ENCODE measurements at places on chromosomes 11 and 22.

GRCh38 chr11:134513585-134514120 is 101.6 kb upstream of the B3GAT1 start:
- DNase-seq, result no peak

DNA sequence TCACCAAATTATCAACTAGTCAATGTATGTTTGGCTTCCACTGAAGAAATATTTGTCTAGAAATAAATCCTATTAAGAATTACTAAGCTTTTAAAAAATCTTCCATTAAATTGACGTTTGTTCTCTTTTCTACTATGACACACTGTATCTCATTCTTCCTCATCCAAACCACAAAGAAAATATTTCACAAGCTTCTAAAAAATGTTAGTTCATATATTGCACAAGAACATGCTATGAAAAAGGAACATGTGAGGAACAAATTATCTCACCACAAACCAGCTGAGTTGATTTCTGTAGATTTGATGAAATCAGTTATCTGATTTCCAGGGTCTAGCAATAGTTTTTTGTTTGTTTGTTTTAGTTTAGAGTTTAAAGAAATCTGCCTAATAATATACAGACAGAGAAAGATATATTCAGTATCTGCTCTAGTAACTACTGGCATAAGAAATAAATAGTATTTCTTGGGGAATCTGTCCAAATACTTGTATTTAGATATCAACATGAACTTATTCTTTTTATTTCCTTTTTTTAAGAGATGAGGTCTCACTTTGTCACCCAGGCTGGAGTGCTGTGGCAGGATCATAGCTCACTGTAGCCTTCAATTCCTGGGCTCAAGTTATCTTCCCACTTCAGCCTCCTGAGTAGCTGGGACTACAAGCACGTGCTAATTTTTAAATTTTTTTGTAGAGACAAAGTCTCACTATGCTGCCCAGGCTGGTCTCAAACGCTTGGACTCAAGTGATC is 161.7 kb downstream of the ATG16L2 start:
- DNase-seq, result no peak

DNA sequence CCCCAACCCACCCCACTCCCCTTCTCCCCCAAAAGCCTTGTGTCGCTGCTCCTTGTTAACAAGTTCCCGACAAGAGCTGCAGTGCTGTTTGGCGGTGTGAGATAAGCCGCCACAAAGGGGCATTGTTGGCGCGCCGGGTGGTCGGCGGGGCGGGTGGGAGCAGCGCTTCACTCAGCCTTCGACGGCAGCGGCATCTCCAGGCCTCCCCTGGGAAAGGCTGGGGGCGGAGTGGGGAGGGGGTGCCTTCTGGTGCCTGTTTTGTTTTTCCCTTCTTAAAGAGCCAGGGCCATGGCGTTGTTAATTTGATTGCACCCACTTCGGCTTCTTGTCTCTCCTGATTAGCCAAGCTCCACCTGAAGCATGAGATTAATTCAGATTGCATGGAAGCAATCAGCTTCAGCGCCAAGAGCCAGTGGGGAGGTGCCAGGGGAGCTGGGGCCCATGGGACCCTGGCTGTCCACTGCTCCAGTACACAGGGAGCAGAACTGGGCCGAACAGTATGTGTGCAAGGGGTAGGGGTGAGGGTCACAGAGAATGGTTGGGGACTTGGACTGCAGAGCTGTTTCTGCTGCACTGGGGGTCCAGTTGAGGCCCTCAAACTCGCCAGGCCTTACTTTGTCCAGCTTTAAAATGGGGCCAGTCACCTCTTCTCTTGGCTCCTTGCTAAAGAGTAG is 165.1 kb downstream of the CEP164 start:
- no peak for DNase-seq

- peak; percentile 31 for DNase-seq
These were observed 2.9 kb downstream of the BCR start for GRCh38 chr22:23183061-23183698.

- DNase-seq, result no peak
These were observed 187.1 kb downstream of the DBX1 start for GRCh38 chr11:19973136-19973635.

- no peak for DNase-seq
These were observed 12.5 kb downstream of the RBM4 start for GRCh38 chr11:66651016-66651415.

GRCh38 chr11:47248304-47248663 is 330 bp downstream of the ACP2 start:
- no peak for DNase-seq

- peak; percentile 69 for DNase-seq
These were observed 7.1 kb upstream of the KCNJ11 start for GRCh38 chr11:17395554-17395961.

- no peak for DNase-seq
These were observed 213.5 kb downstream of the CTTN start for GRCh38 chr11:70611821-70612220.

- no peak for DNase-seq
These were observed 599.3 kb upstream of the LRRC4C start for GRCh38 chr11:42058794-42059193.

DNA sequence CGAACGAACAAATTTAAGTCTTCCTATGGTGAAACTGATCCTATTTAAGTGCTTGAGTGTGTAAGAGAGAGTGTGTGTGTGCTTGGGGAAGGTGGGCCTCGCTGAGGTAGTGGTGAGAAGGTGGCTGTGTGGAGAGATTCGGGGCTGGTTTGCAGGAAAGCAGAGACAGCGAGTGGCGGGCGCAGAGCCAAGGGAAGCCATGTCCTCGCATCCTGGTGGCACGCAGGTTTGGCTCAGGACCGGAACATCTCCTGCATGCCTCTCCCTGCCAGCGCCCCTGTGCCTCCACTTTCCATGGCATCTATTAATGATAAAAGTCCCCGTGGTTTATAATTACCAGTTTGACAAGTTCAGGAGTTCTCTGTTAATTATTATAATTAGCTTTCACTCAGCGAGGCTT is 383.1 kb upstream of the CADM1 start:
- no peak for DNase-seq

GRCh38 chr11:11513422-11513821 is 108.4 kb downstream of the GALNT18 start:
- DNase-seq, result no peak

DNA sequence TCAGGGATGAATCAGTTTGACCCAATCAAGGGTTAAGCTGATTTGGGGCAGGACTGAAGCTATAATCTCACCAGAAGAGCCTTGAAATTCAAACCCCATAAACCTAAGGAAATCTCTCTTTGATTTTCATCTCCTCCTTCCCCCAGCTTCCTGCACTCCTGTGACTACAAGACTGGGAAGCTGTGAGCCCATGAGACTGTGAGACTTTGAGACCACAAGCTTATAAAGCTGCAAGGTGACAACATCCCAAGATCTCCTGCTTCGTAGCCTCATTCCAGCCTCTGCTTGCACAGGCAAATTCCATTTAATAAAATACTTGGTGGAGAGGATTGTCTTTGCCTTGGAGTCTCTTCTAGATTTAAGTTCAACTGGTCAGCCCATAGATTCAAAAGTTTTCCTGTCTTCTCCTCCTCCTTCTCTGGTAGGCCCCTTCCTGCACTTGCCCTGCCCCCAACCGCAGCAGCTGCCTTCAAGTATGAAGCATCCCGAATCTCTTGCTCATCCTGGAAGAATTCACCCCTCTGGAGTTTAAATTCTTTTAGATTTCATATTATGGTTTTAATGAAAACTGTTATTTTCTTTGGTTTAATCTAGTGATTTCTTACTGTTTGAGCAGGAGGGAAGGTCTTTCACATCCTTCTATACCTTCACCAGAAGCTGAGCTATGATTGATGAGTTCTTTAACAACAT is 42.1 kb downstream of the PAMR1 start:
- no peak for DNase-seq

DNA sequence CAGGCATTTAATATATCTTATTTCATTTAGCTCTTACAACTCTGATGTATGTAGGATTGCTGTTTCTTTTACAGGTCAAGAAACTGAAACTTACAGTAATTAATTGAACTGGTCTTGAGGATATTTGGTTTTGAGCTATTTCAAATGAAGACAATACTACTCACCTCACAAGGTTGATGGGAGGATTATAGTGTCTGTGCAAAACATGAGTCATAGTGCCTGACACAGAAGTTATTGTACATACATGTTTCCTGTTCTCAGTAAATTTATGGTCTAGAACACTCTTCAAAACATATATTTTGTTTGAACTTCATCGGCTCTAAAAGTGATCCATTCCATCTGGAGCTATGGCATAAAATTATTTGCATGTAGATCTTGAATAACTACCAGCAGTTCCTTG is 61.9 kb downstream of the CECR2 start:
- DNase-seq, result no peak

DNA sequence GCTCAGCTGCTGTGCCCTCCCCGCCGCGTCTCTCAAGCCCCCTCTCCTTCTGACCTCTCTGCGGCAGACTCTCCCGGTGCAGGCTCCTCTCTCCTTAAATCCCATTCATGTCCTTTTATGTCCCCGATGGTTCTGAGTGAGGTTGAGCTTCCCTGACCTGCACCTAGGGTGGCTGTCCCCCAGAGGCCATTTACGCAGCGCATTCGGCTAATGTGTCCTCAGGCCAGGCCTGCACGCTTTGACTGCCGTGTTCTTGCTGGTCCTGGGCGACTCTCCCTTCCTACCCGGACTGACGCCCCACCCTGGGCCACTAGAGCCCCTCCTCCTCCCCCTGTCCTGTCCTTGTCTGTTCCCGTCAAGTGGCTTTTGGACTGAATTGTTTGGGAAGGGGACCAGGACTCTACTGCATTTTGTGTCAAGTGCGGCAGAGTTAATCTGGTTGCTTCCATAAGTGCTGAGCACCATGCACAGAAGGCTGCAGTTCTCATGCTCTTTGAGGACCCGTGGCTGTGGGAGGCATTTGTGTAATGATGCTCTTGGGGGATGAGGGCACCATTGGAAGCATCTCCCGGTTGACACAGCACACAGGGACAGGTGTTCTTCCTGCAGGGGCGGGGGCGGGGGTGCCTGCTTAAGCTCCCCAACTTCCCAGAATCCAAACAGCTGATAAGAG is 37.1 kb downstream of the IGHMBP2 start:
- no peak for DNase-seq

DNA sequence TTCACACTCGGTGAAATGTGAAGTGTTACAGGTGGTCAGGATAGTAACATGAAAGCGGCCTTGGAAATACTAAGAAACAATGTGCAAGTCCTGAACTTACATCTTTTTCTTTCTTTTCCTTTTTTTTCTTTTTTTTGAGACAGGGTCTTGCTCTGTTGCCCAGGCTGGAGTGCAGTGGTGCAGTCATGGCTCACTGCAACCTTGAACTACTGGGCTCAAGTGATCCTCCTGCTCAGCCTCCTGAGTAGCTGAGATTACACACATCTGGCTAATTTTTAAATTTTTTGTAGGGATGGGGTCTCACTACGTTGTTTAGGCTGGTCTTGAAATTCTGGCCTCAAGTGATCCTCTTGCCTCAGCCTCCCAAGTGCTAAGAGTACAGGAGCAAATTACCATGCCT is 252.6 kb downstream of the SWAP70 start:
- DNase-seq, result no peak

DNA sequence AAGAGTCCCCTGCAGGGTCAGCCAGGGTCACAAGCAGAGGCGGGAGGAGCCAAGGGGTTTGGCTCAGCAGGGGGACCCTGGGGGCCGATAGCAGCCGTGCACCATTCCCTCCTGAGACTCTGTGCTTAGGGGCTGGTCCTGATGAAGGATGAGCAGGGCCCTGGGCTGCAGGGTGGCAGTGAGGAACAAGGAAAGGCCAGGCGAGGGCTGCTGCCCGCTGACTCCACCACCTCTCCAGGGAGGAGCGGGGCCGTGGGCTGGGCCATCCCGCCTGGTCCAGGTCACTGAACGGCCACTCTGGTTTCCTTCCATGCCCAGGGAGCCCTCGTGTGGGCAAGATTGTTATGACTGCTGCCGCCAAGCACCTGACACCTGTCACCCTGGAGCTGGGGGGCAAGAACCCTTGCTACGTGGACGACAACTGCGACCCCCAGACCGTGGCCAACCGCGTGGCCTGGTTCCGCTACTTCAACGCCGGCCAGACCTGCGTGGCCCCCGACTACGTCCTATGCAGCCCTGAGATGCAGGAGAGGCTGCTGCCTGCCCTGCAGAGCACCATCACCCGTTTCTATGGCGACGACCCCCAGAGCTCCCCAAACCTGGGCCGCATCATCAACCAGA is 9.2 kb upstream of the NDUFS8 start:
- no peak for DNase-seq

- no peak for DNase-seq
These were observed 92.9 kb upstream of the SLC22A12 start for GRCh38 chr11:64498136-64498535.

DNA sequence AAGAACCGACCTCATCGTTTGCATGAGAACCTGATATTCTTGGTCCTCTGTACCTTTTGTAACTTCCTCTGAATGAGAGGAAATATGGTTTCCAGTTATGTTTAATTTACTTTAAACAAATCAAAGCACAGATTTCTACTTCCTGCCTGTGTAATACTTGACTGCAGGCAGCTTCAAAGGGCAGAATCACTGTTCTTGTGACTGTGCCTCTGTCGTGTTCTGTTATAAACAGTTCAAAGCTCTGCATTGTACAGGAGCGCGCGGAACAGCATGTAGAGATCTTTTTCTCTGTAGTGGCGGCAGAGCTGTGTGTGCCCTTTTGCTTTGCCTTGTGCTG is 73.2 kb upstream of the CLDN5 start:
- no peak for DNase-seq

DNA sequence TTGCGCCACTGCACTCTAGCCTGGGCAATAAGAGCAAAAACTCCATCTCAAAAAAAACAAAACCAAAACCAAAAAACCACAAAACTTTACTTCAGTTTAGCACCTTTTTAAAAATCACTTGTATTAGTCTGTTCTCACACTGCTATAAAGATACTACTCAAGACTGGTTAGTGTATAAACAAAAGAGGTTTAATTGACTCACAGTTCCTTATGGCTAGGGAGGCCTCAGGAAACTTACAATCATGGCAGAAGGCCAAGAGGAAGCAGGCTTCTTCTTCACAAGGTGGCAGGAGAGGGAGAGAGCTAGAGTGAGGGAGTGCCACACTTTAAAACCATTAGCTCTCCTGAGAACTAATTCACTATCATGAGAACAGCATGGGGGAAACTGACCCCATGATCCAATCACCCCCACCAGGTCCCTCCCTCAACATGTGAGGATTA is 261.3 kb downstream of the TMEM135 start:
- no peak for DNase-seq

GRCh38 chr22:23581260-23581650 is 1.2 kb upstream of the IGLL1 start:
- no peak for DNase-seq

Measured in NCI-H1105 treated with DMSO at 0.1 percent for 48 hours (cell line).